ENCODE measurements at places on chromosomes 12 and 14.

DNA sequence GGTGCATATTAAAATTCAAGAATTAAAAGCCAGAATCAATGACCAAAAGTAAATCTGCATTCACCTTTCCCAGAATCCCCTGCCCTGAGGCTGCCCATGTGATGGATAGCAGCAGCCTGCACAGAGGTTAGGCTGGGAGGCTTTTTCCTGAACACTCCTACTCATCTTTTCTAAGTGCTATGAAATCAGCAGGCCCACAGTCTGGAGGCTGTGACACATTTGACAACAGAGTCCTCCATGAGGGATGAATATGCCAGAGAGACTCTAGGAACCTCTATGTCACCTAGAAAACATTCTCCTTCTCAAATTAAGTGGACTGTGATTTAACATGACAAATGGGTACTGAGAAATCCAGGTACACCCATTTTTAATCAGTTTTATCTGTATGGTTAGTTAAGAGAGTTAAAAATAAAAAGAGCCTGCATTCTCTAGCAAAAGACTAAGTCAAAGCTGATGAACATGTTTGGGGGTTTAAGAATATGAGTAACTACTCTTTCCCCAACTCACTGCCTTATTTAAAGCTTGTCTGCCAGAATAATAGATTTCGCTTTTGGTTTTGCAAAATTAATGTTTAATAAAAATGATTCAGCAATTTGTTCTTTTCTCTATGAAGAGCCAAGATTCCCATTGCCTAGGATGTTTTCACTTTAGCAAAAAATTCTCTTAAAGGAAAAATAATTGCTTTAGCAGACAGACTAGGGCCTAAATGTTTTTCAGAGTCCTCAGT lies 115.0 kb downstream of the RTN1 start:
- no peak for DNase-seq

DNA sequence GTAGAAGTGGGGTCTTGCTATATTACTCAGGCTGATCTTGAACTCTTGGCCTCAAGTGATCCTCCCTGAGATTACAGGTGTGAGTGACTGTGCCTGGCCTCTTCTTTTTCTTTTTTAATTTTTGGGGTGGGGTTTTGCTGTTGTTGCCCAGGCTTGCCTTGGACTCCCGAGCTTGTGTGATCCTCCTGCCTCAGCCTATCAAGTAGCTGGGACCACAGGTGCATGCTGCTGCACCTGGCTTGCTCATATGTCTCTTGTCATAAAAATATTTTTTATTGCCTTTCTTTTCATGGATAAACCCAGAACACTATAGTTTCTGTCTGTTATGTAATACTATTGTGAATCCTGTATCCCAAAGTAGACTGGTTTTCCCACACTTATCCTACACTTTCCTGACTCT lies 26.0 kb downstream of the SCYL2 start:
- no peak for DNase-seq

DNA sequence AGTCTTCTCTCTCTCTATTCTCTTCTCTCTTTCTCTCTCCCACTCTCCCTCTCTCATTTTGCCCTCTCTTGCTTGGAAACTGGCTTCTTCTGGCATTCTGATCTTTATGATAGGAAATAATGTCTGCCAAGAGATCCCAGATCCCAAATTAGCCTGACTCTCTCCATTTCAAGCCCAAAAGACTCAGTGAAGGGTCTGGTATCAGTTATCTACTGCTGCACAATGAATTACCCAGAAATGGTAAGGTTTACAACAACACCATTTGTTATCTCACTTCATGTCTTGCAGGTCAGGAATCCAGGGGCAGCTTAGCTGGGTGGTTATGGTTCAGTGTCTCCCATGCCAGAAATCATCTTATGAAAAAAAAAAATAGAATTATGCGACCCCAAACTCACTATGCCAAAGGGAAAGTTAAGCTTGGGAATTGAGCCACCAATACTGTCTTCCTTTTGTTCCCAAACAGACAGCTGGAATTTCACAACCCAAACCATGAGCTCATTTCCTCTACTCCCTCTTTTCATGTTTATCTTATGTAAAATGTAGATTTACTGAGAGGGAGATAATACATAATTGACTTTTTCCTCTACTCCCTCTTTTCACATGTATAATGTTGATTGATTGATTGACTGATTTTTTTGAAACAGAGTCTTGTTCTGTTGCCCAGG lies 67.8 kb upstream of the FICD start:
- DNase-seq: no peak

GRCh38 chr12:30965613-30965985 lies 39.1 kb downstream of the TSPAN11 start:
- no peak for DNase-seq

DNA sequence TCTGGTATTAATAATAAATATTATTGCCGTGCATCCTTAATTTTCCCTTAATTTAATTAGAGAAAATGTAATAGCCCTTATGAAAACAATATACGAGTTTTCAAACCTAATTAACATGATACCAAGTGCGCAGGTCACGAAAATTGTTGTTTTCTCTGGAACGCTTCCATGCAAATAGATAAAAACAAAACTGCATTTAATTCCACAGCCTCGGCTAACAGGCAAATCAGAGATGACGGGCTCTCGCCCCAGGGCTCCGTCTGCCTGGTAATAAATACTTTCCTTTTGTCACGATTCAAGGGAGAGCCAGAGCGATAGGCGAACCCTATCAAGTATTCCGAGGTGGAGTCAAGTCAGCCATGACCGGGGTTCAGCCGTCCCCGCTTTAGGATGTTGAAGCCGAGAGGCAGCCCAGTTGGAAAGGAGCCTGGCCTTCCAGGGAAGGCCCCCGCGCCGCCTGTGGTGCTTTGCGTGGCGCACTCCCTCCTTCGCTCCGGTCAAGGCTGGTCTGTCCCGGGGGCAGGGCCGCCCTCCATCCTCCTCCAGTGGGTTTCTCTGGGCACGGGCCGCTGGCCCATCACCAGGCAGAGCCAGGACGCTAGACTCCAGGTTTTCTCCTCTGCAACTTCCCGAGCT lies 137.8 kb upstream of the GSC start:
- no peak for DNase-seq

DNA sequence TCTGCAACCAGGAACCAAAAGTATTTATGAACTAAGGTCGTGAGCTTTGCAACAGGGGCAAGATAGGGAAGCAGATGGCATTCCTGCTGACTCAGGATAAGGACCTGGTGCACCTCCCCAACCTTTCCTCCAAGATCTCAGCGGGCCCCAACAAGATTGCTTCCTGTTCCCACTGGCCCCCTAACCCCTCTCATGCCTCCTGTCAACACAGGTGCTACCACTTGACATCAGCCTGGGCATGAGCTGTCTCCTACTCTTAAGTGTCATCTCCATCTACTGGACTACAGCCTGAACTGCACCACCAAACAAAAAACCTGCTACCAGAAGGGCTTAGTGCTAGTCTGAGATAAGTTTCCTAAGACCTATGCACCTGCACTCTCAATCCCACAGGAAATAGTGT lies 32.7 kb downstream of the MED6 start:
- no peak for DNase-seq

GRCh38 chr14:72546344-72547016 lies 347.4 kb downstream of the DPF3 start:
- no peak for DNase-seq

DNA sequence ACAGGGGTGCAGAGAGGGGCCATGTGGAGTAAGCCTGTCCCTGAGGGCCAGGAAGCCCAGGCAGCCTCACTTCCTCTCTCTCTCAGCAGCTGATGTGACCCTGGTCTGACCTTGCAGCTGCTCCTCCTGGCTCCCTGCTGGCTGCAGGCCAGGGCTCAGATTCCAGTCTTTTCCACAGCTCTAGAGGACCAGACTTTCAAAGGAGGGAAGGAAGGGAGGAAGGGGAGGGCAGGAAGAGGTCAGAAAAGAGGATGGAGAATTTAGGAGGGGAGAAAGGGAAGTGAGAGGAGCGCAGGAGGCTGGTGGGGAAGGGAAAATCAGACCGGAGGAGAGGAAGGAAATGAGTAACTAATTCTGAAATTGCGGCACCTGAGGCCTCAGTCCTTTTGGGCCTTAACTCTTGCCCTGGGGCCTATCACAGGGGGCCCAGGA lies 40.9 kb upstream of the VASH1 start:
- DNase-seq: no peak
